ENCODE measurements at places on chromosomes 4 and X. TPM values are rescaled to one million over a fixed set of nuclear protein-coding genes. Genes with fewer than 3 reads are reported as not detected.

CTAG2 gene
- not detected for total RNA-seq

SRPK3 gene
- 0.76 TPM for total RNA-seq

MTNR1A gene
- total RNA-seq: not detected

ADH1C gene
- 4.7 TPM for total RNA-seq

CWH43 gene
- total RNA-seq: not detected

MAGEH1 gene
- 44.2 TPM for total RNA-seq

ENPEP gene
- 22.0 TPM for total RNA-seq

ANXA3 gene
- 26.5 TPM for total RNA-seq

PAGE2 gene
- total RNA-seq: not detected

RTL3 gene
- total RNA-seq: 1.0 TPM

DNA sequence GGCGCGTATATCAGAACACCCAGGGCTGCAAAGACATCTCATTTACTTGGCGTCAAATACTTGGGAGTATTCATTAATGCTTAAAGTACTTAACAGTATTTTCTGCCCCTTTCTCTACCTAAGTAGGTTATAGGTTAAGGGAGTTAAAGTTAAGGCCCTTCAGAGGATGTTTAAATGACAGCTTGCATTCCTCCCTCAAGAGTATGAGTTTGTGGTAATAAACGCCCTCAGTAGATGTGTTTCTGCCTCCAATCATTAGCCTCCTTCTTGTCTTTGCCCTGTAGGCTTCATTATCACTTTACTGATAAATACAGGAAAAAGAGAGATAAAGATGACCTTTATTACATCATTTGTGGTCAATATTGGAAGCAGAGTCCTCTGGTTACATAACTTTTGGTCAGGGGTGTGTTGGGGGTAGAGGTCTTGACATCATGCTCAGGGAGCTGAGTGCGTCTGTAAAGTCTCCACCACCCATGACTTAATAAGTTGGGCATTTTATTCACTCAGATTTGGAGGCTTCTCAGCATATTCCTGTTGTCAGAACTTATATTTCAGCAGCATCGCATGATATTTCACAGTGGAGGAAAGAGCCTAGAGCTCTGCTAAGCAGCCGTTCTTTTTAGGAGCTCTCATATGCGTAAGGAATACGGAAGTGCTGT, 145.9 kb downstream of the CPE start:
- no peak for DNase-seq

DNA sequence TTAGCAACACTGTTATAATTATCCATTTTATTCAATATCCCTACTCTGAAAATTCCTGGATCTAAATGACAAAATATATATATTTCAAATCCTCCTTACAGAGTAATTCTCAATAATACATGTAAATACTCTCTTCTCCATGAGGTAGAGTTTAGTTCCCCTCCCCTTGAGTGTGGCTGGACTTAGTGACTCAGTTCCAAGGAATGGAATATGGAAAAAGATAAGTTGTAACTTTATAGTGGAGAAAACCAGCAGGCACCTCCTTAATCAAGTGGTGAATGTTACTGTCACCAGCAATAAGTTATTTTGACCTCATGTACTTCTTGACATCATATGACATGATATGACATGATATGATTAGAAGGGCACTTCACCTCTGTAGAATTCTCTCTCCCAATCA, 302.0 kb downstream of the RAB28 start:
- DNase-seq: no peak

DNA sequence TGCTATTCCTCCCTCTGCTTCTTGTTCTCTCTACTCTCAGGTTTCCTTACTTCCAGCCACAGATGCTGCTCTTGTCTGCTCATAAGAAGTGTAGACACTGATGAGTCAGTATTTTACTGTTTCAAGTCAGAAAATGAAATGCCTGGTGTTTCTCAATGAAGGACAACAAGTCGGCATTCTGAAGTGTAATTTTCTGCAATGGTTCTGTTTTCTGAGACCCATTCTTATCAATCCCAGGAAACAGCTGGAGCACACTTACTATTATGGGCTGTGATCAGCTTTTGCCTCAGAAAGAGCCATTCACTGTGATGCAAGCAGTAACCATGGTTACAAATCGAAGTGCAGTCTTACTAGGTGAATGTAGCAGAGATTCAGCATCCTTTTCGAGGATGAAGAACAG, 42.0 kb downstream of the SLC4A4 start:
- DNase-seq: no peak

DNA sequence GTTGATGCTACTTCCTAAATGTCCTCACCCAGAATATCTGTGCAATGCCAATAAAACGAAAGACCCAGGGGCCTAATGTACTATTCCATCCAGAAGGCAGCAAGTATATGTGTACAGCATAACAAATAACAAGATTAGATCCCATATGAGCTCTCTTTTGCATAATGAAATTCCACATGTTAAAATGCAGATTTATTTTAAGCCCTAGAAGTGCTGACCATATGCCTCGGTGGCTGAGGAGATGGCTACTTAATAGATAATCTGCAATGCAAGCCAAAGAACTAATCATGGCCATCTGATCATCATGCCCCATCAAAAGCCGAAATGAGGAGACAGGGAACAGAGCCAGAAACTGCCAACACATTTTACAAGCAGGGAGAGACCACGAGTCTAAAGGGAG, 293.5 kb downstream of the KCNIP4 start:
- DNase-seq: no peak

GRCh38 chr4:185096032-185096653, 46.9 kb upstream of the SLC25A4 start:
- DNase-seq: peak; percentile 40

GRCh38 chr4:171288816-171289432, 524.3 kb upstream of the GALNTL6 start:
- no peak for DNase-seq

GRCh38 chr4:22091352-22091717, 142.8 kb upstream of the KCNIP4 start:
- no peak for DNase-seq
